ENCODE measurements at places on chromosomes 6 and 20.

DNA sequence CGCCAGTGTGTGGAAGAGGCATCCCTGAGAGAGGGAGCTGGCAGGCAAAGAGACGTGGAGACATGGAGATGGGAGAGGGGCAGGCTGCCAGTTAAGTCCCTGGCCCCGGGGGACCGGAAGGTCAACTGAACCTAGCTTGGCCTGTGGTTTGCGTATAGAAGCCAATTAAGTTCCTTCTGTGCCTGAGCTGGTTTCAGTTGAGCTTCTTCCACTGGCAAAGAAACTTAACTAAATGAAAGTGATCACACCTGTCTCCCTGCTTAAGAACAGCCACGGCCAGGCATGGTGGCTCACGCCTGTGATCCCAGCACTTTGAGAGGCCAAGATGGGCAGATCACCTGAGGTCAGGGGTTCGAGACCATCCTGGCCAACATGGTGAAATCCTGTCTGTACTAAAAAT is 26.7 kb upstream of the NNAT start:
- DNase-seq = no peak

DNA sequence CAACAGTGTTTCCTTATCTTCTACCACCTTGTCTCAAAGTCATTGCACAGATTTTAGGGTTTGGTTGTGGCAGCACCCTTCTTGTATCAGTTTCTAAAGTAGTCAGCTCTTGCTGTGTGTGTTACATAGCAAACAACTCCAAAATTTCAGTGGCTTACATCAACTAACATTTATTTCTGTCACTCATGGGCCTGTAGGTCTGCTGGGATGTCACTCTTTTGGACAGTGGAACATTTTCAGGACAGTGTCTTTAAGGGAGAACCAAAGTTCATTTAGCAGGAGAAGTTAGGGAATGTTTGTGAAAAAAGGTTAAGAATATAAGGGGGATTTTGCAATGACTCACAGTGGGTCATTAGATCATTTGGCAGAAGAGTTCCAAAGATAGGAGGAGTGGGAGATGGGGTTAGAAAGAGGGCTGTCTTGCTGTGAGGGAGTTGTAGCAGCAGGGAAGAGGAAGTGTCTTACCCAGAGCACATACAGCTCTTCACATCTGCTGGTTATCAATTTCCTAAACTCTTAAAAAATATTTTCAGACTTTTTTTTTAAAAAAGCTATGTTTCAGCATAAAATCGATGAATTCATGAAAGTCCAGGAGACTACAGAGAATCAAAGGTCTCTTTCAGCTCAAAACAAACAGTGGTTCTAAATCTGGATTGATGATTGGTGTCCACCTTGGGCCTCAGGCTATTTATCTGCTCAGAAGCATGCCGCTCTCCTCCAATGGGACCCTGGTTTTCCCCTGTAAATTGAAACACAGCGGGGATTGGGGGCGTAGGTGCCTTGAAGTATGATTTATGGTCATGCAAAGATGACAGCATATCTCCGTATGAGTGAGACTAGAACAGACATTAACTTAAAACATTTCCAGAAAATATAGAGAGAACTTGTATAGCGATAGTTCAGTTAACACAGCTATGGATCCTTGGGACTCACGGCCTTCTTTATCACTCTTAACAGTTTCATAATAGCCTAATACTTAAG is 117.3 kb downstream of the B3GAT2 start:
- no peak for DNase-seq

- DNase-seq = no peak
These were observed 686 bp downstream of the ZGPAT start for GRCh38 chr20:63708301-63709148.

GRCh38 chr6:11094411-11094851 is 797 bp downstream of the SMIM13 start:
- peak; percentile 51 for DNase-seq

- DNase-seq = no peak
These were observed 26.2 kb upstream of the BTN3A2 start for GRCh38 chr6:26338810-26339209.

DNA sequence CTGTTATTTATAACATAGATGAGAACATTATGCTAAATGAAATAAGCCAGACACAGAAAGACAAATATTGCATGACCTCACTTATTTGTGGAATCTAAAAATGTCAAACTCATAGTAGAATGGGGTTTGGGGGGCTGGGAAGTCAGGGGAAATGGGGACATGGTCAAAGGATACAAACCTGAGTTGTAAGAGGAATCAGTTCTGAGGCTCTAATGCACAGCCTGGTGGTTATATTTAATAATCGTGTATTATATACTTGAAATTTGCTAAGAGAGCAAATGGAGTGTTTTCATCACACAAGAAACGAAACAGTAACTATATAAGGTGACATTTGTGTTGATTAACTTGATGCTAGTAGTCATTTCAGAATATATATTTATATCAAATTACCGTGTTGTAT is 40.8 kb upstream of the GFOD1 start:
- no peak for DNase-seq

- DNase-seq = no peak
These were observed 31.8 kb upstream of the APCDD1L start for GRCh38 chr20:58546756-58547622.

DNA sequence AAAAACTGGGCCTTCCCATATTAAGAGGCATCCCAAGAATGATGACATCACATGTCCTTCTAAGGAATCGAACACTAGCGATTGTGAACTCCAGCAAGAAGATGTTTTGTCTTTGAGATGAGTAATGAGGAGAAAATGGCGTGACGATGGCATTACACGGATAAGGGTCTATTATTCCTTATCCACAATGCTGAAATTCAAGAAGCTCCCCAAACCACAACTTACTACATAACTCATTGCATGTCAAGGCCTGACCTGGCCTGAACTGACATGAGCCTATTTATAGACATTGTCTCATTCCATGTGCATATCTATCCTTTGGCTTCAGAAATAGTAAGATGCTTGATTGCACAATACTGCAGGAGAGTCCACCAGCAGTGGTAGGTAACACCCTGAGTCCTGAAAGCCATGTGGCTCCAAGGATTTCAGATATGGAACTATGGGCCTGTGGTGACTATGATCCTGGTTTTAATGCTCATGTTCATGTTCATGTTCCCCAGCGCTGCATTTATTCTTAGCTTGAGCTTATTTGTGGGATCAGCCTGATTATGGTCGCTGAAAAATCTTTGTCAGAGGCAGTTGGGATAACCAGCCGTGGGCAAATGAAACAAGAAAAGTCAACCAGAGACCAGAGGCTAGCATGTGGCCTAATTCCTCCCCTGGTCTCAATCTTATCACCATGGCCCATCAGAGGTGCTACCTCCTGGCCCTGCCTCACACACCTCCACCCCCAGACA is 183.2 kb upstream of the JARID2 start:
- DNase-seq = no peak
